ENCODE measurements at places on chromosomes 1 and 21.

DNA sequence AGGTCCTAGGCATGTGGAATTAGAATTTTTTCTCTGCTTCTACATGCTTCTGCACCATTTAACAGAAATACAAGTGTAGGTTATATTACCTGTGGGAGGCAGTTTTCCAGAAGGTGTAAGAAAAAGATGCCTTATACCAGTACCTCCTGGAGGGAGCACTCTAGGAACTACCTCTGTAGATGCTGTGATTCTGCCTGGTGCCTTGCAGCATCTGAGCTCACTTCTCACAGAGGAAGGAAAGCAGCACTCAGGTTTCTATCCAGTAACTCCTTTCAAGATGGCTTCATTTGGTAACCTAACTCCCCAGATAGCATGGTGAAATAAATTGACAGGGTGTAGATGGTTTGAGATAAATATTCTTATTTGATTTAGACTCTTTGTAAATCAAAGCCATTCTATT is 50.3 kb downstream of the GIPC2 start:
- no peak for DNase-seq

GRCh38 chr1:174021591-174022079 is 522 bp downstream of the RC3H1 start:
- DNase-seq, result peak; percentile 57

DNA sequence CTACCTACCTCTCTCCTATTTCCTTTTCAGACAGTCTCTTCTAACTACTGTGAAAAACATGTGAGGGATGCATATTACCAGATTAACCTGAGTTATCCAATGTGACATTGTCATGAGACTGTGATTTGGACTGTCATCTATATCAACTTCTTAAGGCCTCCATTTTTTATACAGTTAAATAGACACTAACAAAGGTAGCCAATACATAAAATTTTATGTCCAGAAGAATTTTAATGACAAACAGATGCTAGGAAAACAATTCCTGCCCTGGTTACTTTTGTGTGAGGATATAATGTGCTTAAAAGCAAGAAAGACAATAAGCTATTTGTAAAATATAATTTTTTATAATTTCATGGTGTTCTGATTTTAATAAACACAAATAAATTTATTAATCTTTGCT is 136.2 kb downstream of the DPYD start:
- DNase-seq, result no peak

DNA sequence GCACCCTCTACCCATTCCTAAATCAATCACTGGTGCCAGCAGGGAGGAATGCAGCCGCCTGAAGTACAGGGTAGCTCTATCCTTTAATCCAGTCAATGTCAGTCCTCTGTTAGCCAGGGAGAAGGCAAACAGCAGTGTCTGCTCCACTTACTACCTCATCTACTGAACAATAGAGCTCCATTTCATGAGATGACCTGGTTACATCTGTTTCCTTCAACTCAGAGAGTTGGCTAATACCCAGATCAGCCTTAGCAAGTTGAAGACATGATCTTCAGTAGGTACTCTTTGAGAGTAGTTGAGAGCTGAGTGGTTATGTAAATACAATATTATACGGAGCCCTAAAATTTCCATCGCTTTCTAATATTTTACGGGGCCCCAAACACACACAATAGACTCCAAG is 46.1 kb upstream of the CD34 start:
- DNase-seq, result no peak

- no peak for DNase-seq
Observed at GRCh38 chr1:172903581-172904220, 147.0 kb downstream of the TNFSF18 start.

DNA sequence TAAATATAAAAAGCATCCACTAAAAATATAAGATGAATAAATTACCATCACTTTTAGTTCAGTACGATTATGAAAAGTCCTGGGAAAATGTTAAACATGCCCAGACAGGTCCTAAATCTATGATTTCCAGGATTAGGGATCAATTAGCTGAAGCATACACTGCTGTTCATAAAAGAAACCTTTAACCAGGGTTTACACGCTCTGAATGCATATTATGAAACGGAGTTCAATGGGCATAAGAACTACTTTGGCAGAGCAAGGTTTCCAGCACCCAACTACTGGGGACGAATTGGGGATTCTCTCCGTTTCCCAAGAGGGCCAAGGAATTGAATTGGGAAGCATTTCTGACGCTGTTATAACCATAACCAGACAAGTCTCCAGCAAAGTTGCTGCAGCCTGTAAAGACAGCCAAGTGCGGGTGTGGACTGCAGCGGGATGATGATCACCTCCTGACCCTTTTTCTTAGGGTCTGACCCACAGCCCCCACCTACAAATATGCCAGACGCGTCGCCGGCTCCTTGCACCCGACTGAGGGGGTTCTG is 1.6 kb downstream of the SLC30A1 start:
- DNase-seq, result no peak

DNA sequence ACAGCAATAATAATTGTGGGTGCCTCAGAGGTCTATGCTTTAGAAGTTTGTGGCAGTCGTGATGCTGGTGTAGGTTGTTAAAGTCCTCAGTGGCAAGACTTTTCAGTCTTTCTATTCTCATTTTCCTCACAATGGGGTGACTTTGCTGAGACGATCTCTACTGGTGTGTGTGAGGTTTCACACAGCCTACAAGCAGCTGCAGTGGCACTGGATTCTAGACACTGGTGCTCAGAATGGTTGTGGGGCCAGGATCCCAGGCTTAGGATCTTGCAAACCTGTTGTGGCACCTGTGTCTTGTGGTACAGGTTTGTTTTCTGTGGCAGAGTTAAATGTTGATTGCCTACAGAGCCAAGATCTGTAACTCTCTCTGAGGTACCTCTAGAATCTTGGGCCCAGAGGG is 581.2 kb downstream of the PTPRC start:
- DNase-seq, result no peak
